ENCODE measurements at places on chromosomes 13 and 19.

GRCh38 chr13:19713186-19713965 is 69.4 kb downstream of the PSPC1 start:
- DNase-seq: no peak

- DNase-seq: no peak
These were observed 27.9 kb downstream of the FBXO27 start for GRCh38 chr19:39004403-39004802.

DNA sequence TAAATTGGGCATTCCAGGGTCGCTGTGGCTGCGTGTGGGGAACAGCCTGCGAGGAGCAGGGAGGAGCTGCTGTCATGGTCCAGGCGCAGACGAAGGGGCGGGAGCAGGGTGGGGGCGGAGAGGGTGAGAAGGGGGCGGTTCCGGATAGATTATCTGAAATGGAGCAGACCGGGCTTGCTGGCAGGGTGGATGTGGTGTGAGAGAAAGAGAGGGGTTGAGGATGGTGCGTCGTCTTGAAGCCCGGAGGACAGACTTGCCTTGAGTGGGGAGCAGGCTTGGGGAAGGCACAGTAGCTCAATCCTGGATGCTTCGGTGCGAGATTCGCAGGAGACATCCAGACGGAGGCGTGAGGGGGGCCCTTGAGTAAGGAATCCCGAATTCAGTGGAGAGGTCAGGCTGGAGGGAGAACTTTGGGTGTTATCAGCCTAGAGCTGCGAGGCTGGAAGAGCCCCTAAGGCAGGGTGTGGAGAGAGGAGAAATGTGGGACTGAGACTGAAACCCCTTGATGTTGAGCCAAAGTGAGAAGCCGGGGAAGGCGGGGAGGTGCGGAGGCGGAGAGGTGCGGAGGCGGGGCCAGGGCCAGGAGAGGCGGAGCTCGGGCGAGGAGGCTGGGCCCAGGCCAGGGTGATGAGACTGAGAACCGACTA is 40.6 kb downstream of the DPF1 start:
- DNase-seq: no peak

GRCh38 chr19:54392105-54392504 is 23.2 kb upstream of the TTYH1 start:
- no peak for DNase-seq

GRCh38 chr19:51891193-51891747 is 3.5 kb upstream of the ZNF577 start:
- DNase-seq: no peak

DNA sequence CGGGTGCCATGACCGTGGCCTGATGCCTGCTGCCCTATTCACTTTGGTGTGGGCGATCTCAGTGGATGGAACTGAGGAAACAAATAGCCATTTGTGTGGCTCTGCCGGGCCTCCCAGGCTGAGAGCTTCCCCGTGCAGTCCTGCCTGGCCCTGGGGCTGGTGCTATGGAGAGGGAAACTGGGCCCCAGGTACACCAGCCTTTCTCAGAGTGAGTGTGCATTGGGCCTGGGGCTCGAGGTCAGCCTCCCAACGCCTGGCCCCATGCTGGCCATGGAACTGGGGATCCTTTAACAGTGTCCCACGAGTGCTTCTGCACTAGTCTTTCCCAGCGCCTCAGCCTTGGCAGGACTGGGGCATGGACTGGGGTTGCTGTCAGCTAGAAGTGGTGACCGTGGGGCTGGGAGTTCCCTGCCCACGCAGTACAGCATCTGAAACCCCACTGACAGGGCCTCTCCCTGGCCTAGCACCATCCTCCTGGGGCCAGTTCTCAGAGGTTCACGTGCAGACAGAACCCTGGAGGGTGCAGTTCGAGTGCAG is 10.5 kb downstream of the PLEKHF1 start:
- no peak for DNase-seq

DNA sequence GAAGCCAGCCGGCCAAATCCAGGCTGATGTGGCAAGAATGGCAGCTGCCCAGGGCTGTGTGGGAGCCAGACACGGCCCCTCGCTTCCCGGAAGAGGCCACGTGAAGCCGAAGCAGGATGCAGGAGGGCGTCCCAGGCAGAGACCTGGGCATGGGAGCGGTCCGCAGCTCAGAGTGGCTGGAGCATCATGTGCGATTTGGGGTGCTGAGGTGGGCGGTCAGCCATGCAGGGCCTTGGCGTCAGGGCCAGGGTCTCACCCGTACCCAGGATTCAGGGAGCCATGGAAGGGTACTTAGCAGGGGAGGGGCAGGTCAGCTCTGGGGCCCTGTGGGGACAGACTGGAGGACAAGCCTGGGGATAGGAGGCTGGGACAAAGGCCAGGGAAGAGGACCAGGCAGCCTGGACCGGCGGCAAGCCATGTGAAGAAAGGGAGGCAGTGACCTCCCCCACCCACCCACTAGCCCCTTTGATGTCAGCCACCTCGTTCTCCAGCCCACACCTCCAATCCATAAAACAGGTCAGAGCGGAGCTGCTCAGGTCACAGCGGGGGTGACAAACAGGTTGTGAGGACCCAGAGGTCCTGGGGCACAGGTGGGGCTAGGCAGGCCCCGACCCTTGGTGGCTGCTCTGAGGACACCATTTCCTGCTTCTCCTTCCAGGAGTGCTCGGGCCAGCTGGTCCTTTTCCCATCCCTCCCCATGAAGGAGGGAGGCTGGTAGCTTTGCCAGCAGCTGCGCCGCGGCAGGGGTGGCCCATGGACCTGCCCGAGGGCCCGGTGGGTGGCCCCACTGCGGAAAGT is 2.3 kb downstream of the KASH5 start:
- DNase-seq: no peak

DNA sequence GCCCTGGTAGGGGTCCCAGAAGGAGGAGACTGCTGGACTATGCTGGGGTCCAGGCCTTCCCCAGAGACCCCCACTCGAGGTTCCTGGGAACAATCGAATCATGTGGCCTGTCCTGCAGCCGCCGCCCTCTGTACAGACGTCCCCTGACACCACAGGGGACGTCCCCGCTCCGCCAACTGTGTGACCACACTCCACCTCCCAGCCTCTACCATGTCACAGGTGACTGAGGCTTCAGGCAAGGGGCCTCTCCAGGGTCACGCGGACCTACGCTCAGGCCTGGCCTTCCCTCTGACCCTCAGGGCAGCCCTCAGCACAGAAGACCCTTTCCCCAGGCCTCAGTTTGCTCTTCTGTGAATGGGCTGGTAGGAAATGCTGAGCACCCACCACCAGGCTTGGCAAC is 13.1 kb upstream of the TMEM161A start:
- DNase-seq: no peak

DNA sequence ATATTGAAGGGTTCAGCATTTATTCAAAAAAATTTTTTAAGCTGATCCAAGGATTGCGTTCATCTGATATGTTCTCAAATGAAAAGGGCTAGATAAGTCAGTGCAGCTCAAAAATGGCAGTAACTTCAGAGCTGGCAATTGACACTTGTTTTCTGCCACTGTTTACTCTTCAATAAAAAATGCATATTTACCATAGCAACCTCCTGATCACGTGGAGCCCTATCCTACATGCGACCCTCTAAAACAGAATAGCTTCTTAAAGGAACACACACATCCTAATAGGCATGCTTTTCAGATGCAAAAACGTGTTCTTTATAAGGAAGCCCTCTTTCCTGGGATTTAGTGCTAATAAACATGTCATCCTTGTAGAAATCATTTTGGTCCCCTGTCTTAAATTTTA is 150.2 kb downstream of the ZNF536 start:
- DNase-seq: no peak

DNA sequence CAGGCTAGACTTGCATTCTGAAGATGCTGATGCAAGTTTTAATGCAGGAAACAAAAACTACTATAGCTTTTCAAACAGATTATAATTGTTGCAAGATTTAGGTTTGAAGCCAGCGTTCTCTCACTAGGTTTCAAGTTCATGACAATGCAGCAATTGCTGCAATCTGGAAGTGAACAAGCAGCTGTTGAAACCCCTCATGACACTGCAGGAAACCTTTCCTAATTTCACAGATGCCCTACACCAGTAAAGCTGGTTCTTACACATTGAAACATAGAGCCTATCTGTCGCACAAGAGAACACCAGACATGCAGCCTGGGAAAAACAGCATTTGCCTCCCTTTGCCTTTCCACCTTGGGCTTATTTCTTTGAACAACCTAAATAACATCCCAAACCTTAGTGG is 1737.2 kb upstream of the MIR17HG start:
- DNase-seq: no peak

- no peak for DNase-seq
These were observed 70.6 kb downstream of the MTUS2 start for GRCh38 chr13:28890712-28891111.

GRCh38 chr19:51712461-51713081 is 11.2 kb downstream of the HAS1 start:
- no peak for DNase-seq

- no peak for DNase-seq
These were observed 4.9 kb downstream of the ZNF878 start for GRCh38 chr19:12047868-12048267.

DNA sequence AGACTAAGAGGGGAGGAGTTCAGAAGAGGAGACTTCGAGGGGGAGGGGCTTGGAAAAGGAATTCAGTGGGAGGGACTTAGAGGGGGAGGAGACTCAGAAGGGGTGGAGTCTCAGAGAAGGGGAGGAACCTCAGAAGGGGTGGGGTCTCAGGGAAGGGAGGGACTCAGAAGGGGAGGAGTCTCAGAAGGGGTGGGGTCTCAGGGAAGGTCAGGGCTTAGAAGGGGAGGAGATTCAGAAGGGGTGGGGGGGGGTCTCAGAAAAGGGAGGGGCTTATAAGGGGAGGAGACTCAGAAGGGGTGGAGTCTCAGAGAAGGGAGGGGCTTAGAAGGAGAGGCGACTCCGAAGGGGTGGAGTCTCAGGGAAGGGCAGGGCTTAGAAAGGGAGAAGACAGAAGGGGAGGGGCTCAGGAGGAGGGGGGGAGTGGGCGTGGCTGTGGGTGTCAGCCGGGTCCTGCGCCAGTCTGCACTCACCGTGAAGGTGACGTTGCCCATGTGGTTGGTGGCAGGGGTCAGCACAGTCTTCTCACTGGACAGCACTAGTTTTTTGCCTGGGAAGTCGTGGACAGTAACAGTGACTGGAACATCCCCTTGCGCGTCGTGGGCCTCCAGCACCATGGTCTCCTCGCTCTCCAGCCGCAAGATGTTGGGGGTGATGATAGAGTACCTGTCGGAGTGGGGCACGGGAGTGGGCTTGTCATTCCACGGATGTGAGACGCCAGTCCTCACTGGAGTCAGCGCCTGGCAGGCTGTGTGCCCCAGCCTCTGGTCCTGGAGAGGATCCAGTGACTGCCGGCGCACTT is 1.5 kb downstream of the C3 start:
- no peak for DNase-seq

Measured in activated CD8-positive, alpha-beta memory T cell treated with anti-CD3 and anti-CD28 coated beads for 1 hour (primary cell).